ENCODE measurements at places on chromosomes 16 and 17.

GRCh38 chr16:28596840-28597691 lies at the start of gene SULT1A2:
Gene SULT1A2, minus strand, starts transcription at chr16:28597050. Its CDS starts 1,120 bp downstream, at chr16:28595930.
- DNase-seq, result no peak

DNA sequence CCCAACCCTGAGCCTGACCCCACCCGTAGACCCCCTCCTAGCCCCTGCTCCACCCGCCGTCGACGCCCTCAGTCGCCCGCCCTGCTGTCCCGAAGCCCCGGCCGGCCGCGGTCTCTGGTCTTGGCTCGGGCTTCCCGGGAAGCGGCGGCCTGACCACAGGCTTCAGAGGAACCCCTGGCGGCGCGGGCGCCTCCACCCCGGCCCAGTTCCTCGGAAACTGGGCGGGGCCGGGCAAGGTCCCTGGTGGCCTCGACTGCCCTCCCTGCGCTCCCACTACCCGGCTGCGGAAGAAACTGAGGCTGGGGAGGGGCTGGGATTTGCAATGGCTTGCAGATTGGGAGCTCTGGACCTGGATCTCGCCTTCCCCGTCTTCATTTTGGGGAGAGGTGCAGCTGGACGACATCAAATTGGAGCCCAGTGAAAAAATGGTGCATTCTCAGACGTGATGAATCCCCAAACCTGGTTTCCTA lies 692 bp upstream of the SOCS1 start:
- peak; percentile 48 for DNase-seq

DNA sequence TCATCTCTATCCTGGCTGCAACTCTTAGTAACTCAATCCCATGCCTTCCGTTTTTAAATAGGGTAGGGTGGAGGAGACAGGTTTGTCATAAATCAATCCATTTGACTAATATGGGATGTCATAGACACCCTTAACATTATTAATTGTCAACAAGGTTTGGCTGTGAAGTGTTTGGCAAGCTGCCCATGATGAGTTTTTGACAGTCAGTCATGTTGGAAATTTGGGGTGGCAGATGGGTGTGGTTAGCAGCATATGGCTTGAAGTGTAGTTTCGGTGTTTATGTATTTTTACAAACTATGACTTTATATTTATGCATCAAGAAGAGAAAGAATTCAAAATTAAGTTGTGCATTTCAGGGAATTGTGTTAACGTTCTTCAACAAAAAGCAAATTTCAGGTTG lies 221.8 kb upstream of the CDH5 start:
- no peak for DNase-seq

GRCh38 chr17:18978655-18979054 lies 25.9 kb downstream of the FAM83G start:
- DNase-seq, result no peak

GRCh38 chr17:58913971-58914769 lies 158.5 kb downstream of the PPM1E start:
- no peak for DNase-seq

DNA sequence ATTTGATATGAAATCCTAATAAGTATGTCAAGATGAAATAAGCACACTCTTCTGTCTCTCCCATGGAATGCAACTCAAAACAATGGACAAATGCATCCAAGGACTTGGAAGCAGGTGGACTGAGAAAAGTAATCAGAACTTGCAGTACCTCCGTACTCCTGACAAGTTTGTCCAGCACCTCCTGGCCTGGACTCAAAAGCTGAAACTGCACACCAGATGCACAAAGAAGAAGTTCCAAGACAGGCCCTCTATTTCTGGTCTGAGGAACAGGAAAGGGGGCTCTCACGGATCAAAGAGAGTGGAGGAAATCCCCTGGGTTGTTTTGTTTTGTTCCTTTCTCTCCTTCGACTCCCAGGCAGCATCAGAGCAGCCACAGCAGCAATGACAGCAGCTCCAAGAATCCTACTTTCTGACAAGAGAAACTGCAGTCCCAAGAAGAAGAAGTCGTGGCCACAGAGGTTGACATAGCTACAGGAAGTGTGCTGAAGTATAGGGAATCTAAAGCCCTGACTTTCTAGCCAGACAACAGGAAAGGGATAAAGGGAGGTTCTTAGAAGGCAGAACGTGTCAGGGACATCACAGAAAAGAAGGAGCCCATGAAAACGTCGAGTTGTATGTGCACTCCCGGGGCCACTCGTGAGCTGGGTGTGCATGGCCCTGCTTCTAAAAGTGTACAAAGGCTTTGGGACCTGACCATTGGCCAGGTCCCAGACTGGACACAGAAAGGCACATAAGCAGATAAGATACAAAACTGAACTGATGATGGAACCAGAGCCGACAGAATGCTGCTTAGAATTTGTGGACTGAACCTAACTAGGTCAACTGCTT lies 29.3 kb downstream of the AKAP10 start:
- DNase-seq, result no peak

- DNase-seq, result no peak
These were observed 18.4 kb downstream of the SP2 start for GRCh38 chr17:47914306-47914948.

GRCh38 chr16:11181242-11181898 lies 74.6 kb downstream of the SOCS1 start:
- no peak for DNase-seq

GRCh38 chr16:778447-778846 lies 9.7 kb downstream of the RPUSD1 start:
- DNase-seq, result no peak

GRCh38 chr16:1137604-1138003 lies 15.3 kb upstream of the CACNA1H start:
- DNase-seq, result no peak

- peak; percentile 12 for DNase-seq
These were observed 490 bp downstream of the GID4 start for GRCh38 chr17:18039535-18040260.

- DNase-seq, result no peak
These were observed 87.3 kb upstream of the CORO6 start for GRCh38 chr17:29709866-29710519.

DNA sequence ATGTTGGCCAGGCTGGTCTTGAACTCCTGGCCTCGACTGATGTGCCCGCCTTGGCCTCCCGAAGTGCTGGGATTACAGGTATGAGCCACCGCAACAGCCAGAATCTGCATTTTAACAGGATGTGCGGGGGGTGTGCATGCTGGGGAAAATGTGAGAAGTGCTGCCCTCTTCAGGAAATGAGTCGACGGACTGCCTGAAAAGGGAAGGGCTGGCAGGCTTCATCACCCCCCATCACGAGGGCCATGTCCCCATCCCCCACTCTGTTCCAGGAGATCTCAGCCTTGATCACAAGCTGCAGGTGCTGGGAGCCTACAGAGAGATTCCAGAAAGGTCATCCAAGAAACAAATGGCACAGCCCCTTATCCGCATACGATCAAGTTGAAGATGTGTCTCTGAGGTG lies 195.3 kb upstream of the RPL38 start:
- DNase-seq, result peak; percentile 17

DNA sequence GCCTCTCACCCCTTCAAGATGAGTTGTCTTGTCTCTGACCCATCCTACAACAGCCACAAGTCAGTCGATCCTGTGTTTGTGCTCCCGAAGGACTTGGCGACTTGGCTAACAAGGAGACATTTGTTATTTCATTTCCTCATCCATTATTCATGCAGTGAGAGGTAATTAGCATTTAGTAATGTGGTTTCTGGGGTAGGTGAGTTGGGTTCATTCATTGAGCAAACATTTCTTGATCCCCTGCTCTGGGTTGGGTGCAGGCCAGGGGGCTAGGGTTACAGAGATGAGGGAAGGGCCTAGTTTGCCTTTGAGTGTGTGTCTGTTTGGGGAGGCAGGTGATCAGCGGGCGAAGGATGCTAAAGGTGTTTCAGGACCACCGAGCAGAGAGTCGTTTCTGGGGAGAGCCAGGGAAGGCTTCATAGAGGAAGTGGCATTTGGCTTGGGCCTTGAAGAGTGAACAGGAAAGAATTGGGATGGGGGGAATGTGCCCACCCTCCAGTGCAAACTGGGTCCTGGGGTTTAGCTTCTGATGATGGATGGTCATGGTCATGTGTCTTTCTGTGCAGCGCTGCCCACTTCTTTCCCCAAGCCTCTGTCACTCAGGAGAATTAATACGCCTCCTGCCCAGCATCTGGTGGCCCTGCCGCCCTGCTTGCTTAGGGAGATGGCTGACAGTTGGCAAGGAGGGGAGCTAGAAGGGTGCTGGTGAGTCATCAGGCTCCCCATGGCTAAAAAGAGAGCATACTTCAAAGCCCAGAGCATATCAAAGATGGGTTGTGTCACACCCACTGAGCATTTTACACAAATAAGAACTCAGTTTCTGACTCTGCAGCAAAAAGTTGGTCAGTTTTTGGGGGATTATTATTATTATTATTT lies 38.5 kb downstream of the MSI2 start:
- peak; percentile 28 for DNase-seq

GRCh38 chr17:43854498-43854897 lies 7.5 kb downstream of the CD300LG start:
- no peak for DNase-seq

DNA sequence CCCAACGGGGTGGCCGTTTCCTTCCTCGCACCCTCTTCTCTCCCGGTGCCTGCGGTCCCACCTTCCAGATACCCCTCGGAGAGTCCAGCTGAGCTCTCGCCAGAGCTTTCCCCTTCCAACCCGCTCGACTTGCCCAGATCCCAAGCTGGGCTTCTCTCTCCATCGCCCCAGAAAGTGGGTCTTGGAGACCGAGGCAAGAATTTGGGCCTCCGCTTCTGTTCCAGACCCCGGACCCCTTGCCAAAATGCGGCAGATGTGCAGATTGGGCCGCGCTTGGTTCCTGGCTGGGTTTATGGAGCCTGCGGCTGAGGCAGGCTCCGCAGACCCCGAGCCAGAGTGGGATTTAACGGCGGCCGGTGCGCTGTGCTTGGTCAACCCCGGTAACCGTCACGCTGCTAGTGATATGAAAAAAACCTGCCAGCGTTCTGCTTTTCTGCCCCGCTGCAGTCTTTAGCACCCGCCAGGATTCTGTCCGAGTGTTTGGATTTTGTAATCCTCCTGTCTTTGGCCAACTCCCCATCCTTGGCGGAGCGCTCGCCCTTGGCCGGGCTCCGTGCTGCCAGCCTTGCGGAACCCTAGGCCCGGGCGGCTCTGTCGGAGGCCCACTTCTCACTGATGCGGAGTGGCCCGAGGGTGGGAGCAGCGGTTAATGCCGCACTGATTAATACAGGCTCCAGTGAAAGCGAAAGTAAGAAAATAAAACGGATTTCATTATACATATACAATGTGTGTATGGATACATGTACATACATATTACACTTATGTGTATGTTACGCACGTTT lies 754 bp upstream of the SLFN11 start:
- DNase-seq, result peak; percentile 60

DNA sequence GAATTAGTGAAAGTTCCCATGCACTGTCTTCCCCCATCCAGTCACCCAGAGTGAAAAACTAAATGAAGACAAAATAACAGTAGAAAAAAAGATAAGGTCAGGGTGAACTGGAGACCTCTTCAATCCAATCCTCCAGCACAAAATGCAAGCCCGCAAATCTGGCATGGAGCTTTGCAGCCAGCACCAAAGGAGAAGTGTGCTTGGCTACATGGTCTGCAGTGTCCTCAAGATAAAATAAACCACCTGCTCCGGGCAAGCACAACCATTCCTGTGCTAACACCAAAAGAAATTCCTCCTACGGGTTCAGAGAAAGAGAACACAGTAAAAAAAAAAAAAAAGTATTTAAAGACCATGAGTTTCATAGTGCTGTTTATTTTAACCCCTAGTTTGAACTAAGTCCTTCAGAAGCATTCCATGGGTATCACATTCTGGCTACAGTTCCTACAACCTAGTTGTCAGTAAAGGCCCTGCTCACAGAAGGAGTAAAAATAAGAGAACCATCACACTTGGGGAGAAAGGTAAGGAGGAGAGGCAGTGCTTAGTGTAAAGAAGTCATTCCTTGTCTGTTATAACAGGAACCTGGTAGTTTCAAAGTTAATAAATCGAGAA lies 109.1 kb downstream of the GAS7 start:
- DNase-seq, result no peak

DNA sequence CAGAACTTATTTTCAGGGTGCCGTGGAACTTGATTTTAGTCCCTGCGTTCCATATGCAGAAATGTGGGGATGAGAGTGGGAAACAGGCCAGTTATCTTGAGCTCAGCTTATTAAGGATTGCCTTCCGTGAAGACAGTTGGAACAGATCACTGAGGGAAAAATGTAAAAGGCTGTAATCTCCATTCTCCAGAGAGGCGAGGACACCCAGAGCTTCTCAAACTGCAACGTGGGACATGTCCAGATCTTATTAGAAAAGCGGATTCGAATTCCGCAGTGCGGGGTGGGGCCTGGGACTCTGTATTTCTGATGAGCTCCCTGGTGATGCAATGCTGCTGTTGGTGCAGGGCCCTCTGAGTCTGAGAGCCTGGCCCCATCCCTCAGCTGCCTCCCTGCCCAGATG lies 185.6 kb upstream of the CIBAR2 start:
- no peak for DNase-seq

DNA sequence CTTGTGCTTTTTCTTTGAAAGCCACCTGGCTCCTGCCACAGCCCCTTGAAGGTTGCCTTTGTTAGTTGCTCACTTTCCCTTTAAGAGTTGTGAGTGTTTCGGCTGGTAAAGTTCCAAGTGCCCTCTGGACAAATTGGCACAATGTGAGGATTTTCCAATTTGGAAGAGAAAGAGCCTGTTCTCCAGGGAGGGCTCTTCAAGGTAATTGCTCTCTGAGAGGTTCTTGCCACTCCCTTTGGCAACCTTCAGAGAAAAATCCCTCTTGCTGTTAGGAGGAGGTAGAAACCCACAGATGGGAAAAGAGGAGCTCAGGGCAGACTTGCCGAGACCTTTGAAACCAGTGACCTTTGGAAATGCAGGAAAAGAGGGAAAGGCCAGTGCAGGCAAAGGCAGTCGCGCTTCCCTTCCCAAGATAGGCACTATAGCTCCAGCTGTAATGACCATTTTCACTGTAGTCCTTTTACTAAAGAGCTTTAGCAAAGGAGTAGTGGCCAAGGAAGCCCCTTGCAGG lies 49.0 kb upstream of the AKAP1 start:
- DNase-seq, result no peak

DNA sequence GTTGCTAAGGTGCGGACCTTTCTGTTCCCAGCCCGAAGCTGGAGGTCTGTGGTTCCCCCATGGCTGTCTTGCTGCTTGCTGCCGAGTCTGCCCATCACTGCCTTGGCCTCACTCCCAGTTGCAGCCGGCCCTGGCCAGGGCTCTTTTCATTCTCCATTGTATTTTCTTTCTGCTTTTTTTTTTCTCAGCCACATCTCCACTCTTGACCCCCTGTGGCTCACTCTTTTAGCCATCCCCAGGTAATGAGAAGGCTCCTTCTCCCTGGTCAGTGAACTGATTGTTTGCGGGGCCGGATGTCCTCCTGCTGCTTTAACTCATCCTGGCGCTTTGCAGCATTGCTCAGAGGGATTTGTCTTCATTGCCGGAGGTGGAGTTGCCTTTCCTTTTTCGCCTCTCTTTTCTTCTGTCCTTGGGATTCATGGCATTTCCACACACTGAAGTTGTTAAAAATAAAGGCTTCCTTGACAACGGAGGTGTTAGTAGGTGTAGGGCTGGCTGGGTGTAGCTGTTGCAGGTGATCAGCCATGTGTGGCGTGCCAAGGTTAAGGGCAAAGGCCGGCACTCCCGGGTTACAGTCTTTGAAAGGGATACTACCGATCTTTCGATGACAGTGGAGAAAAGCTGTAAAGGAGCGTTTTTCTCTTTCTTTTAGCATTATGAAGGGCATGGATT lies 34.1 kb downstream of the MAP2K6 start:
- no peak for DNase-seq

- DNase-seq, result no peak
These were observed 250.8 kb upstream of the FOXF1 start for GRCh38 chr16:86259499-86259898.

- no peak for DNase-seq
These were observed 4.4 kb downstream of the TMEM92 start for GRCh38 chr17:50278526-50279180.
